ENCODE measurements at places on chromosomes 2 and 18.

GRCh38 chr2:33347856-33348255, 128.6 kb upstream of the RASGRP3 start:
- DNase-seq = no peak

GRCh38 chr2:217570394-217570793, 432.4 kb downstream of the TNS1 start:
- DNase-seq = no peak

GRCh38 chr2:74694281-74694680, 40.2 kb downstream of the SEMA4F start:
- no peak for DNase-seq

DNA sequence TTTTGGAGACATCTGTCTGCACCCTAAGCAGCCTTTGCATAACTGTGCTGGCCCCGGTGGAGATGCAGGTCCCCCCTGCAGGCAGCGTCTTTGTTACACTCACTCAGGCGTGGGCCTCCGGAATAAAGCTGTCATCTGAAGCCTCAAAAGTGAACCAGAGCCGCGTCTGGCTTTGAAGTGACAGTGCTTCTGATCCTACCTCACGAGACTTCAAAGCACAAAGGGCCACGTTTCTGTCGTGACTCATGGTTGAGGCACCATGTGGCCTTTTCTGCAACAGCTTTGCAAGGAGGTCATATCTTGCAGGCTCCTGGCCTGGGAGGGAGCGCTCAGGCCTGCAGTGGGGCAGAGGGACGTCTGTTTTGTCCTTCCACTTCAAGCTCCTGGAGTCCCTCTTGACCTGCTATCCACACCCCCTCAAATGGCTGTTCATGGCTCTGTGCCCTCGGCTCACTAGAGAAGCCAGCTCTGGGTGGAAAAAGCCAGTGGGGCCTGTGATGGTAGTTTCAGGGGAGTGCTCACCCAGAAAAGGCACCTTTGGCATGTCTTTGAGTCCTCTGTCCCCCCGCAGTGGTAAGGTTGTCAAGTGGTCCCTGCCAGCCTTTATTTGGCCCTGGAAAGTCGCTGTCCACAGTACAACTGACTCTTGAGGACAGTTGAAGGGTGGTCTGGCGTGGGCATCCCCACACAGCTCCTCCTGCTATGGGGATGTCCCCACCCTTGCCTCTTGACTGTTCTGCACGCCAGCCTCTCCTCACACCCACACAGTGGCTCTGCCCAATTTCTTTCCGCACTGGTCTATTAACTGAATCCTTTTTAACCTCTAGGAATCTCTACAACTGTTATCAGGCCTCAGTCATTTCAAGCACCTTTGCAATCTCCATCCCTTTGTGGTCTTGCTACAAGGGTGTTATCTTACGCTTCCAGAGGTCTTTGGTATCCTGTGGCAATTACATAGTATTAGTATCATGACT, 19.3 kb downstream of the GPR55 start:
- peak; percentile 77 for DNase-seq

- no peak for DNase-seq
These were observed 205.8 kb upstream of the SALL3 start for GRCh38 chr18:78773819-78774218.

DNA sequence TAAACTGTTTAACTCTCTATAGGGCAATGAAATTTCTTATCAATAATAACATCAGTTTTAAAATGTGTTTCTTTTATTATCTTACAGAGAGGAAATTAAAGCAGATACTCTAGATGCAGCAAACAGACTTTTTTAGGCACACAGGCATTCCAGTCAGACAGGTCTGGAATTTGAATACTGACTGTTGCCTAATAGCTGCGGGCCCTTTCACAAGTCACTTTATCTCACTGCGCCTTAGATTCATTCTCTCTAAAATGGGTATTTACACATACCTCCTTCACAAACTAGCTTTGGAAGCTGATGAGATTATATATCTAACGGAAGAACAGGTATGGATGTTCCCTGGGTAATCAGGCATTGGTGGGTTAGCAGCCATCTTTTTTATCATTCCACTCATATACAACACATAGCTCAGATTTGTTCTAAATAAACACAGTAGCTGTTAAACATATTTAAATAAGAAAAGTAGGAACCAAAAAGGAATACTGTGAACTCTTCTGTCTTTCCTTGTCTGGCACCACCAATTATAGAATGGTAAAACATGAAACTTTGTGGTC, 104.2 kb downstream of the LRP2 start:
- DNase-seq = no peak

GRCh38 chr2:226066391-226066790, 666.9 kb downstream of the NYAP2 start:
- DNase-seq = no peak

DNA sequence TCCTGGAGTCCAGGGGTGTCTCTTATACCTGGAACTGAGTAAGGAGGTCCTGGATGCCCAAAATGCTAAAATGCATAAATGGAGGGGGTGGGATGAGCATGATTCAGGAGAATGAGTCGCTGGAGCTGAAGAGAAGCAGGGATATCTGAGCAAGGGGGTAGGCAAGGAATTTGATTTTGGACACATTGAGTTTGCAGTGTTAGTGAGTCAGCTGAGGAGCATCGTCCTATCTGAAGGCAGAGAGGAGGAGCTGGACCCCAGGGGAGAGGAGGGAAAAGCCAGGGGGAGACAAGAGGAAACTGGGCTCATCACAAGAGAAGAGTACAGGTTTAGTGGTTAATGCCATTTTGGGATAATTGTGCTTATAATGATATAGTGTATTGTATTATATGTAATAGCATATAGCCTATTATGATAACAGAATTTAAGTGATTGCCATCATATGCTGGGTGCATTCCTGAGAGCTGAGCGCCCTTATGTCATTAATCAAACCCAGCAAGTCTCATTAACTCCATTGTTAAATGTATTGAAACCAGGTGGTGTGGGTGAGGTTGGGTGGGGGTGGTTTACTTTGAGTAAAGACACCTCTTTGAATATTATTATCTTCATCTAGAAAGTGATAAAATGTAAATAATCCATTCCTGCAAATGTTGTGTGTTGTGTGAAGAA, 12.4 kb downstream of the EHD3 start:
- no peak for DNase-seq

DNA sequence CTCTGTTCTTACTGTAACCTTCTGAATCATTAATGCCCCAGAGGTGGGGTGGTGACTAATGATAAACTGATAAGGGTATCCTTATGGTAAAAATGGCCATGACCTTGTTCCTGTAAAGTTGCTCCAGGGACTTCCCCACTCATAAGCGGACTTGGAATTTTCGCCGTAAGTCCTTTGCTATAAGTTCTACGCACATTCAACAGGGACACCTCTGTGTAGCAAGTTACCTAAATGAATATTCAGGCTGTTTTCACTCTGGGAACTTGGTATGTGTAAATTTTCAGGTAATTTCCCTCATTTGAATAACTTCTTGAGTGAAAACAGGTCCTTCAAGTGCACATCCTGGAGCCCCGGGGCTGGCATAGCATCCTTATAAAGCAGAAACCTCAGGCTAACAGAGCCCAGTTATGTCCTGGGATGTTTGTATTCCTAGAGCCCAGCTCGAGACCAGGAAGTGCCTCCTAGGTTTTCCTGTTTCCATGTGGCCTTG, 9.4 kb upstream of the AGFG1 start:
- DNase-seq = no peak

DNA sequence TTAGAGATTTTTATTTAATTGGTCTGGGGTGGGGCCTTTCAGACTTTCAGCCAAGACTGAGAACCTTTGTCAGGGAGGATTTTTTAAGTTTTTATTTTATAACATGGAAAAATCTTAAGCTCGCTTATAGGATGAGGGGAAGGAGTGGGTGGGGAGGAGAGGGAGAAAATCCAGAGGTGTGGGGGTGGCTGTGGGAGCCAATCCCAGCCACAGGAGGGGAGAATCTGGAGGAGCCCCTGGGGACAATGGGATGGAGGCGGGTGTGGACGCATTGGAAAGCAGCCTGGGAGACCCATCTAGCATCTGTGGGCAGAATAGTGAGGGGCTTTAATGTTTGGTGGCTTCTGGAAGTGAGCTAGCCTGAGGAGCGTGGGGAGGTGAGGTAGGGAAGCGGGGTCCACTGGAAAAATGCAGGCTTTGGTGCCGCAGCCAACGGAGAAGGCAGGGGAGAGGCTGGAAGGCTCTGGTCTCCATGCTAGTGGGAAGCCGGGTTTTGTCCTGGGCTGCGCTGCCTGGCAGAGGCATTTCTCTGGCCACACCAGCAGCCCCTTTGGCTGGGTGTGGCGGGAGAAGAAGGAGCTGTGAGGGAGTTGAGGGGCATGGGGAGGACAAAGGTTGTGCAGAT, 11.5 kb upstream of the INPP5D start:
- no peak for DNase-seq

DNA sequence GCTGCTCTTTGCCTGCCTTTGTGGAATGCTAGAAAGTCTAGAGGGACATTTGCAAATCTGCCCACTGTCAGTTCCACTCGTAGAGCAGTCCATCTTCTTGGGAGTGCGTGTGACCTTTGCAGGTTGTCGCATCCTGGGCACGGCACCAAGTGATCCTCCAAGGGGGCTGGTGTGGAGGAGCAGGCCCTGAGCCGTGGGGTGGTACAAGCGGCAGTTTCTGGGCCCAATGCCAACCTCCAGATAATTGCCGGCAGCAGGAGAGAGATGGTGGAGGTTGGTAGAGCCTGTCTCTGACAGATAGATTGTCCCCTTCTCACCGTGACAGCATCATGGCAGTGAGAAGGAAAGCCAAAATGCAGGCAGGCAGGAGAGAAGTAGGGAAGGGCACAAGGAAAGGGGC, 150.7 kb upstream of the SLC14A2 start:
- DNase-seq = no peak

DNA sequence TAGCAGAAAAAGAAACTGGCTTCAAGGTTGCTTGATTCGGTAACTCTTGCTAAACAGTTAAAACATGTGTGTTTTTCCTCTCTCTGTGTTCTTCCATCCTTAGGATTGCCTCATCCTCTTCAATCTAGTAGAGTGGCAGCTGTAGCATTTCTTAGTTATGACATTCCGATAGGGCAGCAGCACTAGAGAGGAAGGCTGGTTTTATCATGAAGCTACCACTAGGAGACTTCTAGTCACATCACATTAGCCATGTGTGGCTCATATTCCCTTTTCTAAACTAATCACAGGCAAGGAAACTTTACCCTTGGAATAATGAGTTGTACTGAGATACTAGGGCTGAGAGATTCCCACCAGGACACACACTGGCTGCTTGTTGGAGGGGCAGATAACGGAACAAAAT, 187.6 kb downstream of the DOK6 start:
- no peak for DNase-seq

- peak; percentile 23 for DNase-seq
These were observed 545 bp downstream of the GTF3C2 start for GRCh38 chr2:27356056-27356381.

DNA sequence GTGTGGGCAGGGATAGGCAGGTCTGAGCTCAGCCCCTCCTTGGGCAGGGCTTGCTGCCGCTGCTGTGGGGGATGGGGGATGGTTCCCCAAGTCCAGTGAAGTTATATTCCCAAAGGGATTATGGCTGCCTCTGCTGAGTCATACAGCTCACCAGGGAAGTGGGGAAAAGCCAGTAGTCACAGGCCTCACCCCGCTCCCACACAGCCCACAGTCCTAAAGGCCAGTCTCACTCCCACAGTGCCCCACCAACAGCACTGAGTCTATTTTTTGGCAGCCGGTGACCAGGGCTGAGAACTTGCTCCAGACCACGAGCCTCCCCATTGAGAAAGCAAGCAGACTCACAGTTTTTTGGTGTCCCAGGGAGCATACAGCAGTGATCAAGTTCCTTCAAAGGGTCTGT, 173.3 kb downstream of the OSR1 start:
- DNase-seq = no peak

DNA sequence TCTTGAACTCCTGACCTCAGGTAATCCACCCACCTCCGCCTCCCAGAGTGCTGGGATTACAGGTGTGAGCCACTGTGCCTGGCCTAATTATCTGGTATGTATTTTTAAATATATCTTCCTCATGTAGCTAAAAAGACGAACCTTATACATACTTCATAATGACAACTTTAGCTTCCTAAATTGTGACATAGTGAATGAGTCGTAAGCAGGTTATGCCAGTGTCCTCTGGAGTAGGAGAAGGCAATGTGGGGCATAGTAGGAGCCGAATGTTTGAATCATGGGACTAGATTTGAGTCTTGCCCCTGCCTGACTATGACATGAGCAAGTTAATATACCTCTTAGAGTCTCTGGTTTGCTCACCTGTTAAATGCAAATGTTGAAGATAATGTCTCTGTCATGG, 95.8 kb upstream of the FOSL2 start:
- DNase-seq = no peak

Measured in CD4-positive, alpha-beta T cell treated with Interleukin-6 at 100 ng/mL for 8 hours (primary cell).